ENCODE measurements at places on chromosomes 4 and X.

DNA sequence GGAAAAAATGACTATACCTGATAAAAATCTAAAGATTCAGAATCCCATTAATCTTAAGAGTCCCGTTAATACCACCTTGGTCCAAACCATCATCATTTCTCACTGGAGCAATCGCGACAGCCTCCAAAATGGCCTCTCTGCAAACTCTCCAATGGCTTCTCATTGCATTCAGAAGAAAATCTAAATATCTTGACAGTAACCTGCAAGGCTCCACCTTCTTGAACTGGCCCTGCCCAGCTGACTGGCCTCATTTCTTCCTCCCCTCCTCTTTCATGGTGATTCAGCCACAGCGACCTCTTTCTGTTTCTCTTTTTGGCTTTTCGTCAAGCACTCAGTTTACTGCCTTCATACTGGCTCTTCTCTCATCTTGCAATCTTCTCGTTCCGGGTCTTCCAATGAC, 56.2 kb upstream of the GPRIN3 start:
- no peak for DNase-seq

DNA sequence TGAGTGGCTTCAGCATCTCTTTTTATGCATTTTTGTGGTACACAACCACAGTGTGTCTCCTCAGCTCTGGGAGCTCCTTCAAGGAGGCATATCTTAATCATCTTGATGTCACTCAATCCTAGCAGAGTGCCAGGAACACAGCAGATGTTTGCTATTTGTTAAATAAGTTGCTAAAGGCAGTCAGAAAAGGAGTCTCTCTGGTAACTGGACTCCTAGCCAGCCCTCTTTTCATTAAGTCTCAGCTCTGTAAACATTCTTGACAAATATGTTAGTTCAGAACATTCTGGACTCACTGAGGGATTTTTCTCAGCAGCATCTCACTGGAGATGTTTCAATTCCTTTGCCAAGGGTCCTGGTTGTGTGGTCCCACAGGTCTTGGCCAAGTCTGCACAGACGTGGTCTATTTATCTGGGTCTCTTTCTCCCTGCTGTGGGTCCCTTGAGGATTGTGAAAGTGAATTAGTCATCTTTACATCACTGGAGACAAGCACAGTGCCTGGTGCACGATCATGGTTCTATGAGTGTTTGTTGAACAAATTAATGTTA, 20.3 kb upstream of the FAM9C start:
- DNase-seq, result peak; percentile 21

GRCh38 chr4:33013282-33013681, 2293.1 kb downstream of the PCDH7 start:
- DNase-seq, result no peak

GRCh38 chr4:40335525-40335894, 377 bp downstream of the CHRNA9 start:
- DNase-seq, result no peak

DNA sequence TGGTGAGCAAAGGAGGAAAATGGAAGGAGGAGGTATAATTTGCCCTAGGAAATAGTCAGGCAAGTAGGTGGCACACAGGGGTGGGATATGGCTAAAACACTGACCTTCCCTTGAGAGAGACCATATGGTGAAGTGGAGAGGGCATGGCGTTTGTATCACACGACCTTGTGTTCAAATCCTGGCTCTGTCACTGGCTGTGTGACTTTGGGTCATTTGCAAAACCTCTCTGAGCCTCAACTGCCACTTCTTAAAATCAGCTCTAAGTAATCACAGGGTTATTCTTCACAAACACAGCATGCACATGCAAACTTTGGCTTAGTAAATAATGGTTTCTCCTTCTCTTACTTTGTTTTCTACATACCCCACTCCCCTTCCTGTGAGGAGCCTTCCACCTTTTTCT, 8.7 kb downstream of the PDGFRA start:
- DNase-seq, result no peak

GRCh38 chrX:39614680-39614998, 483.1 kb downstream of the BCOR start:
- no peak for DNase-seq

DNA sequence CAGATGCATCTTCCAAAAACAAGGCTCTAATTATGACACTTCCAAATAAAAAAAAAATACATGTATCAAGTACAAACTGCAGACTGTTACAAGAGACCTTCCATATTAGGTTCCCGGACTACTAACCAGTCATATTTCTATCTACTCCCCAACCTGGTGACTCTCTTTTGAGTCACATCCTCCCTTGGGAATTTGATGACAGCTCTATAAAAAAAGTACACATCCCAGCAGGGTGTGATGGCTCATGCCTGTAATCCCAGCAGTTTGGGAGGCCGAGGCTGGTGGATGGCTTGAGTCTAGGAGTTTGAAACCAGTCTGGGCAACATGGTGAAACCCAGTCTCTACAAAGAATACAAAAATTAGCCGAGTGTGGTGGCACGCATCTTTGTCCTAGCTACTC, 14.9 kb downstream of the RPGR start:
- DNase-seq, result peak; percentile 84

DNA sequence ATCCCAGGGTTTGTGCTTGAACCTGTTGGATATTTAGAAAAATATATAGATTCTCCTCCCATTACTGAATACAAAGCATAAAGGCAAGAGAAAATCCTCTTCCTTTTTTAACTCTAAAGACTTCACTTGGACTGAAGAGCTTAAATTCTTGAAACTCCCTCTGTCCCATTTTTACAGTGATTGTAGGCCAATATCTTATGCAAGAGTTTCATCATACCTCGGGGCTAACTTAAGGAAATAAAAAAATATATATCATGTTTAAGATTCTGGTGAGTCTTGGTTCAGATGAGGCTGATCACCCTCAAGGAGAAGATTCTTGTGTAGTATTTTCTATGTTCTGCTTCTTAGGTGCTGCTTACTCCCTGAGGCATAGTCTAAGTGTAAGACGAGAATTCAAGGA, 1449.6 kb downstream of the C4orf33 start:
- no peak for DNase-seq

DNA sequence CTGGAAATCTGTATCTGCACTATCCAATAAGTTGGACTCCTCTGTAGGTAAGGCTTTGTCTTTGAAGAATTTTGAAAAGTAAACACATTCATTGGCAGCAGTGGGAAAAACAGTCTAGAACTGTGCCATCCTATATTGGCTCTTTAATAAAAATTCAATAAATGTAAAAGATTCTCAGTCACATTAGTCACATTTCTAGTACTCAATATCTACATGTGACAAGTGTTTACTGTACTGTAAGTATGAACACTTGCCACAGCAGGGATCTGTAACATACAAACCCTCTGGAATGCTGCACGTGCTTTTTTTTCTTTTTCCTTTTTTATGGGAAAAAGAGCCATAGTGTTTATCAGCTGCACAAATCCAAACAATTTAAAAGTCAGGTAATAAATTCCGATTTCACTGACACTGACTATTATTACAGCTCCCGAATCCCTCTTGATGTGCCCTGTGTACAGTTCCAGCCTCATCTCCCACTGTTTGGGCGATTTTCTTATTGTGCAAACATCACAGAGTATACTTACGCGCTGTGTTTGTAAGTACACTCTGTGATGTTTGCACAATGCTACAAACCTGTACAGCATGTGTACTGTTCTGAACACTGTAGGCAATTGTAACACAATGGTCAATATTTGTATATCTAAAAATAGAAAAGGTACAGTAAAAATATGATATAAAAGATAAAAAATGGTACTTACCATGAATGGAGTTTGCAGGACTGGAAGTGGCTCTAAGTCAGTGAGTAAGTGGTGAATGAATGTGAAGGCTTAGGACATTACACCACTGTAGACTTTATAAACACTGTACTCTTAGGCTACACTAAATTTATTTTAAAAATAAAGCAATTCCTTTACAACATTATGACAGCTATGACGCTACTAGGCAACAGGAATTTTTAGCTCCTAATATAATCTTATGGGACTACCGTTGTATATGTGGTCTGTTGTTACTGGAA, 8.7 kb downstream of the PYURF start:
- DNase-seq, result no peak

DNA sequence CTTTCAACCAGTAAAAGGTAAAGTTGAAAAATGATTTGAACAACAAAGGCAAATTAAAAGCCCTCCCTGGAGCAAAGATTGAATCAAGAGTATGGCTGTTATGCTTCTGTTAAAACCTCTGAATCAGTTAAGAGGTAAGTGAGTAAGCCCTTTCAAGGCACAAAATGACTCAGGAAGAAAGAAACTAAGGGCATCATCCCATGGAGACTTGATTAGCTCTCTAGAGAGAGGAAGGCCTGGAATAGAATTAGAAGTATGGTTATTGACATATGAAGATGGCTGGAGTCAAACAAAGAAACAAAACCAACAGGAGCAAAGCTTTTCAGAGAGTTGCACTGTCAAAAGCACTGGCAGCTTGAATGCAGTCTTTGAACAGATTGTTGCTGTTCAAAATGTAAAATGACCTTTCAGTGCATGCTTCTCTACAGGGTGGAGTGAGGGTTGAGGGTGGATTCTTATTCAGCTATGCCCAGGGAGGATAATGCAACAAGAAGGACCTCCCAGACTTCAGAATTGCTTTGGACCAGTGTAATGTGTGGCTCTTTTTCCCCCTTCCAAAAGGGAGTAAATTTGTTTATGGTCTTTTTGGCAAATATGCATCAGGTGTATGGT, 365.5 kb downstream of the GBA3 start:
- peak; percentile 23 for DNase-seq

Data from RCC 7860 (cell line).